ENCODE measurements at places on chromosomes 6 and 20.

DNA sequence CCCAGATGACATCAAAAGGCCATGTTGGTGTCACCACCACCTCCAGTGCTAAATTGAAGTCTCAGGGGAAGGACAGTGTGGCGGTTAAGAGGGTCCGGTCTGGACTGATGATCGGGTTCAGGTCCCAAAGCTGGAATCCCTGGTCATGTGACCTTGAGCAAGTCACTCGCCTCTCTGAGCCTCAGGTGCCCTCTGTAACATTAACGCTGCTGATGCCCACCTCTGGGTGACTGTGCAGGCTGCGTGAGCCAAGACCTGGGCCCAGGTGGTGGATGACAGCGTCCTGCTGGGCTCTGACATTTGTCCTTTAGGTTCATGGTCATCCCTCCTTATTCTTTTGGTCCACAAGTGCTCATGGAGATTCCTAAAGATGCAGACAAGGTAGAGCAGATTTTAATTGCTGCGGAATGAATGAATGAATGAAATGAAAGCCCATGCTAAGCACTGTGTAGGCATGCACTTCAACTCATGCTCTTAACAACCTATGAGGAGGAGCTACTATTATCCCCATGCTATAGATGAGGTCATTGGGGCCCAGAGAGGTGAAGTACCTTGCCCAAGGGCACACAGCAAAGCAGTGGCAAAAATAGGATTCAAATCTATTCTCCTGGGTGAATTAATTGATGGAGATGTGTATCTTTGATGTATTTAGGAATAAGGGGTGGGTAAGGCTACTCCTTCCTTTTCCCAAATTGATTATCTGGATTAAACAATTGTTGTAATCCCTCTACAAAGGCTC lies 649 bp upstream of the BPIFB1 start:
- DNase-seq = no peak

GRCh38 chr6:129110690-129111343 lies 227.9 kb downstream of the LAMA2 start:
- no peak for DNase-seq

- no peak for DNase-seq
Measured at GRCh38 chr6:141851063-141851462, 281.7 kb upstream of the GJE1 start.

- DNase-seq = no peak
Measured at GRCh38 chr6:43095939-43096338, 19.8 kb downstream of the PTK7 start.

GRCh38 chr6:140980265-140980887 lies 1152.3 kb upstream of the GJE1 start:
- no peak for DNase-seq

- DNase-seq = no peak
Measured at GRCh38 chr6:31363811-31364210, 6.8 kb upstream of the HLA-B start.

Data from stimulated activated CD8-positive, alpha-beta memory T cell treated with anti-CD3 and anti-CD28 coated beads, Interleukin-12 subunit alpha, Interleukin-12 subunit beta, amount 100 ng/mL, for 4 hours (primary cell).